ENCODE measurements at places on chromosomes 5 and 9. TPM values are rescaled to one million over a fixed set of nuclear protein-coding genes. Genes with fewer than 3 reads are reported as not detected.

DNA sequence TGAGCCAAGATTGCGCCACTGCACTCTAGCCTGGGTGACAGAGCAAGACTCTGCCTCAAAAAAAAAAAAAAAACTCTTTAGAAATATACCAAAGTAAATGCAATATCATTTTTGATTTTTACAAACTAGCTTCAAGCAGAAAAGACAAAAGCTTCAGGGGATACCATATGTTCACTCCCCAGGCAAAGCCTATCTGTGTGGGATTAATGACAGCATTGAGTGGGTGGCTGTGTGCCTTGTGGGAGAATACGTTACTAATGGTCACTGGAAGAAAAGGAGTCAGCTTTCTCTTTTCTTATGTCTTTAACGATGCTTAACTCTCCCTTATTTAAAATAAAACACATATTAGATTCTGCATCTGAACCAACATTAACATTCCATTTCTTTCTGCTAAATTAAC is 1.9 kb downstream of the PCA3 start:
- H3K27me3 ChIP-seq = no peaks in the 10 kb centered on the region
- no peaks in the 10 kb centered on the region for H3K4me1 ChIP-seq
- no peak overlapping the region for H3K27ac ChIP-seq
- DNase-seq = no peak
- H3K36me3 ChIP-seq = no peaks in the 10 kb centered on the region

LAMC3 gene
- 26.4 TPM for total RNA-seq

ROR2 gene
- 3.8 TPM for total RNA-seq

DNA sequence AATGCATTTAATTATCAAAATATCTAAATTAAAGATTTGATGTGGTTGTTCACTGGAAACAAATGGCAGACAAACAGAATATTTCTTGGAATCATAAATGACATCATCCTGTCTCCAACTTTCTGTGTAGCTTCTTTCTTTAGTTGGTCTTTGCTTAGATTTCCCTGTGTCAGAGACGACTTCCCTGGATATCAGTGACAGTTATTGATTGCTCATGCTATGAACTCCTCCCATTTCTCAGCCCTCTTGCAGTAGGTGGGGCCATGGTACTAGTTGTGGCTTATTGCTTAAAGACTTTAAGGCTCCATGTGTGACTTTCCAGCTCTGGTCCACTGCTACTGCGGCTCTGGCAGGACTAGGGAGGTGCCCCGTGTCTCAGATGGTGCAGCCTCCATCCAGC is 592.6 kb downstream of the MTRR start:
- peaks cover 5% of the 10 kb centered on the region for H3K36me3 ChIP-seq
- H3K4me1 ChIP-seq = no peaks in the 10 kb centered on the region
- no peak overlapping the region for H3K4me3 ChIP-seq

DNA sequence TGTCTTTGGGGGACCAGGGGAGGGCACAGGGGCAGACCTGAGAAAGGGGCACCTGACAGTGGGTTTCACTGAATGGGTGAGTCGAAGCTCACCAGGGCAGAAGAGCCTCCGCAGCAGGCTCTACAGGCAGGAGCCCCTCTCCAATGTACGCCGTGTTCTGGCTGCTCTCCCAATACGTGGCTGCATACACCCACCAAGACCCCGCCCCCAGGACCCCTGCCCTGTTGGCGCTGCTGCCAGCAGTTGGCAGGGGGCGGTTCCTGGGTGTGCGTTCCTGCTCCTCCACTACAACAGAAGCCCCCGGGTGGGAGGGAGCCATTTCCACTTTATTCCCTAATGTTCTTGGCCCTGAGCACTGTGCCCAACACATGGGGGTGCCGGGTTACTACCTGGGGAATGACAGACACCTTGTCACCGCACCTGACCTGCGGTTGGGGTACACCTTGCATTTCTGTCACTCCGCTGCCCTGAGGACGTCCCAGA is 30.3 kb downstream of the SARDH start:
- peaks cover 7% of the 10 kb centered on the region for H3K27me3 ChIP-seq
- H3K36me3 ChIP-seq = no peaks in the 10 kb centered on the region
- H3K27ac ChIP-seq = peak overlapping the region; percentile 46
- DNase-seq = no peak
- peaks cover 16% of the 10 kb centered on the region for H3K4me1 ChIP-seq

DMRT3 gene
- total RNA-seq = 0.24 TPM

ARSI gene
- 3.5 TPM for total RNA-seq

BHMT2 gene
- 3.9 TPM for total RNA-seq

OBP2B gene
- total RNA-seq = not detected

DNA sequence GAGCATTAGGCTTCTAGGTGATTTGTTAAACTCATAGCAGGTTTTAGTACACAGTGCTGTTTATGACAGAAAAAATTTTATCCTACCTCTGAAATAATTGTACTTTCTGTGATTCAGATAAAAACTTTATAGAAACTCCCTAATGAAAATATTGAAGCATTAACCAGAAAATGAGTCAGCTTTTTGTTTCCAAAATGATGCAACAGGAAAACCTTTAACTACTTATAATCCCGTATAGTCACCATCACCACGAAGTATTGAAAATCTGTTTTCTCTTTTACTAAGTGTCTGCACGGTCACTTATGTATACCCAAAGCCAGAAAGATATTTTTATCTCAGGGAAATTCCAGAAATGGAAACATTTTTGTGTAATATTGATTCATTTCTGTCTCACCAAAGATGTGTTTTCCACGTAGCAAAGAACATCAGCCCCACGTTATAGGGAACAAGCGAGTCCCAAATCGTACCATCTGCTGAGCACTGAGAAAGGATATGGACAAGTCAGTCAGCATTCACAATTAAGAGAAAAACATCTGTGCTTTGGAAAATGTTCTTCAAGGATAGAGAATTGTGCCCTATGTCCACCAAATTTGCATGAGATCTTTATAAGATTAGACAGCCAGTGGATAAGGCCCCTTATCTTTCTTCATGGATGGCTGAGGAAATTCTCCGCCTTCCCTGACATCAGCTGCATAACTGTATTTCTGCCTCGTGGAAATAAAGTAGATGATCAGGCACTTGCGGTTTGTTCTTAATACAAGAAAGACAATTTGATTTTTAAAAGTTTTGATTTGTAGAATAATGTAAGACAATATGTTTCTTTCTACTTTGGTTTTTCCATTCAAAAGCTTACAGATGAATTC is 41.9 kb downstream of the TNFAIP8 start:
- peaks cover 17% of the 10 kb centered on the region for H3K4me1 ChIP-seq
- no peak for DNase-seq
- H3K4me3 ChIP-seq = no peak overlapping the region
- no peak overlapping the region for H3K27ac ChIP-seq
- H3K27me3 ChIP-seq = no peaks in the 10 kb centered on the region

- peaks cover 15% of the 10 kb centered on the region for H3K4me1 ChIP-seq
- H3K27ac ChIP-seq = no peak overlapping the region
- H3K36me3 ChIP-seq = no peaks in the 10 kb centered on the region
- H3K27me3 ChIP-seq = no peaks in the 10 kb centered on the region
Observed at GRCh38 chr9:91067306-91067860, 265.8 kb downstream of the SYK start.

SPATA31E1 gene
- total RNA-seq = not detected
